ENCODE measurements at places on chromosomes 7 and 10.

- DNase-seq, result no peak
Measured at GRCh38 chr7:36305648-36306047, 84.0 kb upstream of the ANLN start.

DNA sequence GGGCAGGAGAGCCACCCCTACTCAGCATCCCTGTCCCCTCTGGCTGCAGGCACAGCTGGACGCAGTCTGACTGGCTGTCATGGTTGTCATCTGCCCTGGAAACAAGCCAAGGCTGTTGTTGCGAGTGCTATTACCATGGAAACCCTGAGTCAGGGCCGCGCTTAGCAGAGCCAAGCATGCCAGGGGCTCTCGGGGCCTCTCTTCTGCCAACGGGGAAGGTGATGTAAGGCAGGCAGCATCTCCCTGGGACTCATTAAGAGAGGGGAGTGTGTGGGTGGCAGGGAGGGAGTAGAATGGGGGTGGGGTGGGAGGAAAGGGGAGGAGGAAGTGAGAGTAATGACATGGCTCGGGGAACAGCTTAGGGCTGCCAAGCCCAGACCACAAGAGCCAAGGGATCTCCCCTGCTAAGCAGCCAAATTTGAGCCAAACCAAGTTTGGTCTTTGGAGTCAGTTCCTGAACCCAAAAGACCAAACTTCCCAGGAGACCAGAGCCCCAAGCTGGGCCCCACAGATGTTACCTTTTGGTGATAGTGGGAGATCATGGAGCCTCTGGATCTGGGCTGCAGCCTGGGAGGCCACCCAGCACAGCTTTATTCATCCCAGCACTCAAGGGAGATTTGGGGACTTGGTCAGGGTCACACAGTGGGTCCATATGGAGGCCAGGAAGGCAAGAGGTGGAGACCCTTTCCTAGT is 67.6 kb downstream of the TMEM130 start:
- peak; percentile 78 for DNase-seq

- no peak for DNase-seq
Measured at GRCh38 chr7:155259866-155260497, 37.7 kb upstream of the INSIG1 start.

DNA sequence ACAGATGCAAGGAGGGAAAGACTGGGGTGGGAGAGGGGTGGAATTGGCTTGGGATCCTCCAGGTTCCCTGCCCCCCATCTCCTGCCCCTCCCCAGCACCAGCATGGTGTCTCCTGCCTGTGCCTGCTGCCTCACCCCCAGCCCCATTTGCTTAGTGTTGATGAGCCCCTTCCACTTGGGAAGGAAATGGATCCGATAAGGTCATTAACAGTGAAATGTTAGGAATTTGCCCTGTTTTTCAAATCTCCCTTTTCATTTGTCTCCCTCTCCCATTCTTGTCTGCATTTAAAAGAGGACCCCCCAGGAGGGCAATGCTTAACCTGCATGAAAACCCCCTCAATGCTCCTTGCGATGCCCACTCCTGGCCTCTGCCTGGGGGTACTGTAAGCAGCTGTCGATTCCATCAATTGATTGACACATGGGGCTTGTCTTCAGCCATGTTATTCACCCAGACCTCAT is 51.5 kb downstream of the HK1 start:
- no peak for DNase-seq

DNA sequence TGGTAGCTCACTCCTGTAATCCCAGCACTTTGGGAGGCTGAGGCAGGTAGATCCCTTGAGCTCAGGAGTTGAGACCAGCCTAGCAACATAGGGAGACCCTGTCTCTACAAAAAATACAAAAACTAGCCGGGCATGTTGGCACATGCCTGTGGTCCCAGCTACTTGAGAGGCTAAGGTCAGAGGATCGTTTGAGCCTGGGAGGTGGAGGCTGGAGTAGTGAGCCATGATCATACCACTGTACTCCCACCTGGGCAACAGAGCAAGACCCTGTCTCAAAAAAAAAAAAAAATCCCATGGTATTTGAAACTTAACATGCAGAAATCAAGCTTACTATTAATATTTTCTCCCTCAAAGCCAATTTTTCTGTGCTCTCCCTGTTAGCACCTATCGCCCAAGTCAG is 5.9 kb downstream of the SFXN2 start:
- no peak for DNase-seq

DNA sequence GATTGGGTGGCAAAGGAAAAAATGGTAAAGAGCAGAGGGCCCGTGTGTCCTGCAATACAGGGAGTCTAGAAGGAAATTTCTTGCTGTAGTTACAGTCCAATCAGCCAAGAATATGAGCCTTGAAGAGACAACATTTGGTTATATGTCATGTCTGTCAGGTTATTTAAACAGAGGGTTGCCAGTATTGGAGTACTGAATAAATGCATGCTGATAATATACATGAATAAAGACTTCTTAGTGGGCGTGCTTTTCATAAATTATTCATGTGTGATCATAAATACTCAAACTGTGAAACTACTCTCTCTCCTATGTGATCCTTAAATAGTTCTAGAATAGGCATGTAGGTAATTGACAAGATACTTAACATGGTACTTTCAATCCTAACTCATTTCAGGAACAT is 249.0 kb downstream of the CRPPA start:
- no peak for DNase-seq

GRCh38 chr10:74179111-74179710 is 28.2 kb downstream of the ADK start:
- no peak for DNase-seq

GRCh38 chr10:97585439-97585811 is 1.2 kb downstream of the HOGA1 start:
- no peak for DNase-seq

GRCh38 chr7:88546808-88547207 is 212.7 kb upstream of the ZNF804B start:
- no peak for DNase-seq

DNA sequence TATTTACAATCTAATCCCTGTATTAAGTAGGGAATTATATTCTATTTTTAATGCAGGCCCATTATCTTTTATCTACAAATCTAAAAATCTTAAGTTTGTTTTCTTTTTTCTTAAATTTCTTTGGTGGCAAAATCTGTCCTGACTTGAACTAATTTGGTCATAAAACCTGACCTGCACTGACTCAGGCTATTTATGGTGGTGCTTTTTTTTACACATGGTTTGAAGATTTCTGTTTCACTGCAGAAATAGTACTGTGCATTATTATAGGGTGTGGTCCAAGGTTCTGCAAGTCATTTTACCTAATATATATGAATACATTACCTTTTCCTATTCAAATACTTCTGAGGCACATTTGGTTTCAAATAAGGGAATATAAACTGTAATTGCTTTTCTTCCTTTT is 137.0 kb downstream of the CD36 start:
- DNase-seq, result no peak

GRCh38 chr7:139417478-139417877 is 57.8 kb downstream of the LUC7L2 start:
- no peak for DNase-seq

- no peak for DNase-seq
Measured at GRCh38 chr10:96400465-96400864, 41.7 kb upstream of the OPALIN start.

- DNase-seq, result no peak
Measured at GRCh38 chr10:60970526-60970925, 26.5 kb upstream of the RHOBTB1 start.

GRCh38 chr7:134771889-134772288 is 7.5 kb upstream of the CALD1 start:
- DNase-seq, result no peak

DNA sequence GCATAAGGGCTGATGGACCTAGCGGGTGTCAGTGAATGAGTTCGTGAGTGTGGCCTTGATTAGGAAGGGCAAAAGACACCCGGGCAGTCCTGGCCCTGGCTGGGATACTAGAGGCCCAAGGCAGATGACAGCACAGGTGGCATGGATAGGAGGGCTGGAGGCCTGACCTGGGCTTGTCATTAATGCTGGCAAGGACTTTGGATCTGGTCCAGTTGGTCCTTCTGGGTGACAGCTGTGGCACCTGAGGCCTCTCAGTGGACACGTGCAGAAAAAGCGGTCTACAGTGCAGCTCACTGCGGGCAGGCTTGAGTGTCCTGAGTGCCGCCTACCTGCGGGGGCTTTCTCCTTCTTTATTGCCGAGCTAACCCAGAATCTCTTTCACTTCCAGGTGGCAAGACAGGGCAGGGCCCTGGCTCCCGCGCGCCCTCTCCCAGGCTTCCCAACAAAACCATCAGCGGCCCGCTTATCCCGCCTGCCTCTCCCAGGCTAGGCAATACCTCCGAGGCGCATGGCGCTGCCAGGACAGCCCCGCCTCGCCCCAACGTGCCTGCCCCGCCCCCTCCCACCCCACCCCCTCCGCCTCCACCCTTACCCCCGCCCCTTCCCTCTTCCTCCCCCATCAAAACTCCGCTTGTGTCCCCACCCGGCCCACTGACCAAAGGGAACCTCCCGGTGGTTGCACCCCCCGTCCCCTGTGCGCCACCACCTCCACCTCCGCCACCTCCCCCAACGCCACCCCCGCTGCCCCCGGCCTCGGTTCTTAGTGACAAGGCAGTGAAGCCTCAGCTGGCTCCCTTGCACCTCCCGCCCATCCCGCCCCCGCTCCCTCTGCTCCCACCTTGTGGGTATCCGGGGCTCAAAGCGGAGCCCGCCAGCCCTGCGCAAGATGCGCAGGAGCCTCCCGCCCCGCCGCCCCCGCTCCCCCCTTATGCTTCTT is 77.4 kb downstream of the WIPF3 start:
- no peak for DNase-seq

GRCh38 chr7:123505221-123505620 is 29.2 kb downstream of the IQUB start:
- DNase-seq, result no peak

DNA sequence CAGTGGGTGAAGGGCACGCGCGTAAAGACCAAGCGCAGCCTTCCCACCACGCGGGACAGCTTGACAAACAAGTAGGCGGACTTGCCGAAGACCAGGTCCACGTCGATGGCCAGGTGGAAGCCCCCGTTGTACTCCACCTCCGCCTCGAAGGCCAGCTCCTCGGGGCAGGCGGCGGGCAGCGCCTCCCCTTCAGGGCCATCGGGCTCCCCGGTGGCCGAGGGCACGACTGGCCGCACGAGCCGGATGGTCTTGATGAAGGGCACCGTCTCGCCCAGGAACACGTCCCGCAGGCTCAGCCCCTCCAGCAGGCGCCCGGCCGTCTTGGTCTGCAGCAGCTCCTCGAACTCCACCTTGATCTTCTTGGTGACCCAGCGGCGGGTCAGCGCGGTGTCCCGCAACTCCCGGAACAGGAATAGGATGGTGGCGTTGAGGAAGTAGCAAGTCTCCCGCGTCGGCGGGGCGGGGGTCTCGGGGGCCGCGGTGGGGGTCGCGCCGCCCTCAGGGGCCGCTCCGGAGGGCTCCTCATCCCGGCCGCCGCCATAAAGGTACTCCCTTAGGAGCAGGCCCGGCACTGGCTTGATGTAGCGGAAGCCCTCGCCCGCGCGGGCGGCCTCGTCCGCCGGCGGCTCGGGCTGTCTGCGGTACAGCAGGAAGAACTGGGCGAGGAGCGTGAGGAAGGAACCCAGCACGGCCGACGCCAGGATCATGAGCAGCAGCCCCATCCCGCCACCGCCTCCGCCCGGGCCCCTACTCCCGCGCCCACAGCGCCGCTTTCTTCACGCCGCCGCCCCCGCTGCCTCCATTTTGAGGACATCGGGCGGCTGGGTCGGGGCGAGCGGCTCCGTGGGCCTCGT is 507 bp downstream of the PDZD8 start:
- DNase-seq, result no peak

GRCh38 chr7:158272509-158273137 is 315.0 kb downstream of the PTPRN2 start:
- DNase-seq, result no peak
